ENCODE measurements at places on chromosomes 12 and 14.

GRCh38 chr12:104975587-104976343 lies 10.4 kb upstream of the NOPCHAP1 start:
- peak; percentile 64 for DNase-seq

DNA sequence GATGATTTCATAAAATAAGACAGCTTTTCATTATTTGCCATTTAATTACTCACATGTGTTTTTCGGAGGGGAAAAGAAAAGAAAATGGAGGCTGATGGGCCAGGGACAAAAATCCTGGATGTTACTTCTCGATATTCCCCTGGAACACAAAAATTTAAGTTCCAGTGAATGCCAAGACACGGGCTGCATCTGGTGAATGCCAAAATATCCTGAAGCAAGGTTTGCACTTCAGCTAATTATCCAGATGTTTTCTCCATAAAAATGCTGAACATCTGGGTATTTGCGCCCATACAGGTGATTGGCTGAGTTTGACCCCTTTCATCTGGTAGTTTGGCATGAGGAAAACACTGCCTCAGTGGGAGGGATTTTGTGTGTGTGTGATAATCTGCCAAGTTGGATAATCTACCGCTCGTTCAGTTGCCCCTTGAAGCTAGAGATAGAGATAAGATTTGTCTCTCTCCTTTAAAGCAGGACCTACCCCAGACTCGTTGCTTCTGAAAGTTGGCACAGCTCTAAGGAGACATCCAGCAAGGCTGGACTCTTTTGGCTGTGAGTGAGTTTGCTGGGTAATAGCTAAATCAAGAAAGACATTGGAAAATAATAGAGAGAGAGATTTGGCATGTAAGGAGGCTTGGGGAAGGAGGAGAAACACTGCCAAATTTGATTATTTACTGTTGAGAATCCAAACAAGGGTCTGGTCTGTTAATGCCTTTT lies 390.0 kb downstream of the EGLN3 start:
- DNase-seq: no peak

- peak; percentile 95 for DNase-seq
Observed at GRCh38 chr14:34081576-34082136, 130.8 kb upstream of the EGLN3 start.

DNA sequence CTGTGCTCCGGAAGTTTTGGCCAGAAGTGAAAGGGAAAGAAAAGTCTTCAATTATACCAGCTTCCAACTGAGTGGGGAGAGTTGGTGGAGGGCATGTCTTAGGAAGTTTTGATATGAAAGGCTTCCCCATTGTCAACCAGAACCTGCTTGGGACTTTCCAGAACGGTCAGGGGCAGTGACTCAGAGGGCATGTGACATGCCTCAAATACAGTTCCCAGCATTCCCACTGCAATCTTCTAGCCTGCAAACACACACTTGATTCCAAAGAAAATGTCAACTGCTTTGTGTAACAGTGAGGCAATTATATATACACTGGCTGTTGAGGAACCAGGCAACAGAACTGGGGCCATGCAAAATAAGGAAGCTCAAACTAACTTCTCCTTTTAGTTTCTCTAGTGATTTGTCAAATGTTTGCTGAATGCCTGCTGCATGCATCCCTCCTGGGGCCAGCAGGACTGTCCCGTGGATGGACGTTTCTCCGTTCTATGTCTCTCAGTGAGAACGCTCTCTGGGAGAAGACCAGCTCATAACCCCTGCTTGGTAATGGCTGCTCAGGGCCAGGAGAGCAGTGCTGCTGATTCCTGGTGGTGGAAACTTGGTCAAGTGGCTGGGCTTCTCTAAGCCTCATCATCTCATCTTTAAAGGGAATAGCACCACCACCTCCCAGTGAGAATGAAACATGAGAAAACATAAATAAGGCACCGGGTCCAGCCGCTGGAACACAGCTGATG lies 18.3 kb downstream of the SLC25A47 start:
- DNase-seq: peak; percentile 96

DNA sequence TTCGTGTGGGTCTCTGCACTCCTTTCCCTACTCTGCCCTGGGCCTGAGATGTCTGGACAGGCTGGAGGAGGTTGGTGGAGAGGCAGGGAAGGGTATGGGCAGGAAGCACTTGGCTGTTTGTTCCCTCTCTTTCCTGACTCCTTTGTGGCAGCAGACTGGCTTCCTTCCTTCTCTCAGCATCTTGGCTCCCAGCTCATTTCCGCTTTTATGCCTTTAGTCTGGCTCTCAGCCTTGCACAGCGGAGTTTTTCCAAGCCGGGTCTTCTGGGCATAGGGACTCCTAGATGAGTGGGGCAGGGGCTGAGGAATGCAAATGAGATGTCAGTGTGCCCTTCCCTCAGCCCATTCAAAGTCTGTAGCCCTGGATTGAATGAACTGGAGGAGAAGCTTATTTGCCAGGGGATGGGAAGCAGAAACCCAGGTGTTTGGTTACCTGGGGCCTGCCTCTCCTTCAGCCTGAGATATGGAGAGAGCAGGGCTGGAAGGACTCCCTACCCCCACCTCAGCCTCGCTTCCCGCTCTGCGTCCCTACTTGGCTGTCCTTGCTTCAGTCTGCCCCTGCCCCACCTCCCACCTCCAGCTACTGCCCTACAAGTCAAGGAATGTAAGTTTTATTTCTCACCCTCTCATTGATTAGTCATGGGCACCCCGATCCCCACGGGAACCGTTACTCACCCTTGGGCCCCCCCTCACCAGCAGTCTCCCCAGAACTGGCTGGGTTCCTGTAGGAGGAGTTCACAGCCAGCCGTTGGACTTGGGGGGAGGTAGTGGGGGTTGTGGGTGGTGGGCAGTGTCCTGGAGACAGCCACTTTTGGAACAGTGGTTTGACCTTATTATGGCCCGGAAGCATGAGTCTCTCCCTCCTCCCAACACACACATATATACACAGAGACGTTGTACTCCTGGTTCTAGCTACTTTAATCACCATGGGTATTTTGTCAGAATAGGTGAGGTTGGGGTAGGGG lies 9.3 kb upstream of the ITGA5 start:
- no peak for DNase-seq

- DNase-seq: no peak
Observed at GRCh38 chr12:31797230-31797872, 68.5 kb upstream of the AMN1 start.

GRCh38 chr14:35155962-35156361 lies 33.6 kb downstream of the PRORP start:
- DNase-seq: peak; percentile 73

GRCh38 chr12:63403256-63403655 lies 252.3 kb upstream of the AVPR1A start:
- DNase-seq: no peak

GRCh38 chr14:54278665-54279295 lies 118.0 kb upstream of the CDKN3 start:
- no peak for DNase-seq

- peak; percentile 91 for DNase-seq
Observed at GRCh38 chr12:19201661-19202060, 72.1 kb downstream of the PLEKHA5 start.

DNA sequence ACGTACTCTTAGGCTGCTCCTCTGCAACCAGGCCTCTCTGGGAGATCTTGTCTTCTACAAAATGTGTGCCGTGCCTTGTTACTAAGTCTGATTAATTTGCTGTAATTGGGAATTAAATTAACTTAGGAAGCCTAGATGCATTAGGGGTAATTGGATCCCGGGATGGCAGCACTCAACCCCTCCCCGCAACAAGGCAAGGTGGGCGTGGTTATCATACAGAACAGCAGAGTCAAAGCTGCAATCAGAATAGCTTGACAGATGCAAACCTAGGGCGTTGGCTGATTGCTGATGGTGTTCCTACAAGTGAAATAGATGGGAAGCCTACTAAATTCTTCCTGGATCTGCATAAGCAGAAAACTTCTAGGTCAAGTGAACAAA lies 34.5 kb upstream of the NFYB start:
- no peak for DNase-seq

- DNase-seq: no peak
Observed at GRCh38 chr12:58927120-58927519, 6.8 kb upstream of the LRIG3 start.

DNA sequence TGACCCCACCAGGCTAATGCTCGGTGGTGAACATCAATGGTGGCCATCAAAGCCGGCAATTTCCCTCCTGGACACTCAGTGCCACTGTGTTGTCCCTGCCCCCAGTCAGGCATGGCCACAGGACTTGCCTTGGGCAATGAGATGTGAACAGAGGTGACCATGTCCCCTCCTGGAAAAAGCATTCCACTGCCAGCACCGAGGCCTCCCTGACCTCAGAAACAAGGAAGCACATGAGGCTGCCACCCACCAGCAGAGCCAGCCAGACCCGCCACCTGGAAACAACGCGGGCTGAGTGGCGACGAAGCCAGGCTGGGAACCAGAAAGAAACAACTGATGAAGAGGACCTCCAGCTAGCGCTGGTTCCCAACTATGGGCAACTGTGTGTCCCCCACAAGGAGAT lies 31.8 kb downstream of the ITPK1 start:
- no peak for DNase-seq

DNA sequence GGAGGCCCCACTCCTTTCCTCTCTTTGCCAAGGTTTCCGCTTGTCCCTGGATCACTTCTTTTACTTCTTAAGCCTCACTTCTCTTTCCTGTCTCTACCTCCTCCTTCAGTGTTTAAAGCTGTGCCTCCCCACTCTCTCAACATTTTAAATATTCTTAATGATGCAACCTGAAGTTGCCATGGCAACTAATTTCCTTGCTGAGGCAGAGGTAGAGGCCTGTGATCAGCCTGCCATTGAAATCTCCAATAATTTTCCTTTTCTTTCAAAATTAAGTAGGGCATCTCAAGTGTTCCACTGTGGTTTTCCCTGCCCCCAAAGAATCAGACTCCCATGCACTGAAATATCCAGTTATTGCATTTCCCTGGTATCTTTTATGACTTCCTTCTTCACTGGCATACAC lies 108.6 kb upstream of the VRK1 start:
- DNase-seq: no peak

DNA sequence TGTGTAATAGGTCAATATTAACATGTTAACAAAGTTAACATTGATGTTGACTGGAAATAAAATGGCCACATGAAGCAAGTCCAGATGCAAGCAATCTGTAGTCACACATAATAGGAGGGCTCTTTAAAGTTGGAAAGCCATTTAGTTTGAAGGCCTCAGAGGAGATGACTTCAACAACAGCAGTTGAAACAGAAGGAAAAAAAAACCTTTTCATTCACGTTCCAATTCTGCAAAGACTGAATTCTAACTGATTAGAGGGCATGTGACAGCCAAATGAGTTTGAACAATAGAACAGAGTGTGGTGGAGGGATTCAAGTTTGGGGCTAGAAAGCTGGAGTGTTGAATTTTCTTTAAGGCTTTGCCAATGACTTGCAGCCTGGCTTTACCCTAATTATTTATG lies 41.5 kb upstream of the DAAM1 start:
- no peak for DNase-seq

DNA sequence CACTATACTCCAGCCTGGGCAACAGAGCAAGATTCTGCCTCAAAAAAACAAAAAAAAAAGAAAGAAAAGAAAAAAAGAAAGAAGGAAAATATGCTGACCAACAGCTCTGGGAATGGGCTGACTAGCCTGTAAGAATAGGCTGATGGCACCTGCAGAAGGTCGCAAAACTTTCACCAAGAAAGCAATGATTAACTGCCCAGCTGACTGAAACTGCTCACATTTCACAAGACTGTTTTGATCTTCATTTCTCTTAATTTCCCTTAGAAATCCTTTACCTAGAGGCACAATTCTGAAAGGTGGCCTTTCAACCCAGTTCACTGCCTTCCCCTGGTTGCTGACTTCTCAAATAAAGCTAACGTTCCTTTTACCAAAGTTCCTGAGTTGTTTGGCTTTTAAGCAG lies 12.4 kb downstream of the BEST3 start:
- DNase-seq: peak; percentile 95

DNA sequence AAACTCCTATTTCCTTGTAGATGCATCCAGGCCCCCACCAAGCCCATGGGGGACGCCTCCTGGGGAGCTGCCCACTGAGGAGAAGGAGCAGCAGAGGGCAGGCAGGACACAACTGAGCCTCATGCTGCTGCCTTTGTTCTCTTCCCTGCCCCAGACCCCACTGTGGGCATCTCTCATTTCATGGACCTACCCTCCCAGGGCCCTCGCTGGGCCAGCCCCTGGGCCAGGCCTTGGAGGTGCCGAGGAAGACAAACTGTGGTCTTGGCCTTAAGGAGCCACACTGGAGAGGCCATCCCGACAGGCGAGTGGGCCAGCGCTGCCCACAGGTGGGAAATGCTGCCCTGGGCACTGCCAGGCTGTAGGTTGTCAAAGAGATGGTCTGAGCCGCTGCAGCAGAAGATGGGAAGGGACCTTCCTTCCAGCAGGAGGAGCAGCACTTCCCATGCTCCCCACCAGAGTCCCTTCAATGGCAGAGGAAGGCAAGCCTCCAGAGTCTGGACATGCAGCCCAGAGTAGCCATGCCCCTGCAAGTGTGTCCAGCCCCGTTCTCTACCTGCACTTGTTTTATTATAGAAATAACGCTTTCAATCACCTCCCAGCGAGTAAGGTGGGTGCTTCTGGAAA lies 147.4 kb downstream of the BCL11B start:
- DNase-seq: no peak

DNA sequence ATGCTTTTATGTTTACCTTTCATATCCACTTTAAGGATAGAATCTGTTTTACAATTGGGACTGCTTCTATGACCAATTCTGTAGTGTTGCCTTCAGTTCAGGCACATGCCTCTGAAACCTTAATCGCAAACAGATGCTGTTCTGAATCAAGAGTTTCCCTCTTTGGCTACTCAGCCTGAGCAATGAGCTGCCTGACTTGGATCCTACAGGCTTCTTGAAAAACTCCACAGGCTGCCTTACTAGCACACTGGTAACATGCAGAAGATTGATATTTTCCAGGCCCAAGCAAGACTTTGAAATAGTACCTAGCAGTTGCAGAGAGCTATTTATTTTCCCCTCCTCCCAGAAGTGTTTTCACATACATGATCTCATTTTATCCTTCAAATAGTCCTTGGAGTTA lies 34.8 kb upstream of the PMCH start:
- DNase-seq: no peak

GRCh38 chr12:101670007-101670671 lies 27.3 kb upstream of the CHPT1 start:
- peak; percentile 52 for DNase-seq

- DNase-seq: peak; percentile 64
Observed at GRCh38 chr14:72545411-72546311, 348.2 kb downstream of the DPF3 start.

DNA sequence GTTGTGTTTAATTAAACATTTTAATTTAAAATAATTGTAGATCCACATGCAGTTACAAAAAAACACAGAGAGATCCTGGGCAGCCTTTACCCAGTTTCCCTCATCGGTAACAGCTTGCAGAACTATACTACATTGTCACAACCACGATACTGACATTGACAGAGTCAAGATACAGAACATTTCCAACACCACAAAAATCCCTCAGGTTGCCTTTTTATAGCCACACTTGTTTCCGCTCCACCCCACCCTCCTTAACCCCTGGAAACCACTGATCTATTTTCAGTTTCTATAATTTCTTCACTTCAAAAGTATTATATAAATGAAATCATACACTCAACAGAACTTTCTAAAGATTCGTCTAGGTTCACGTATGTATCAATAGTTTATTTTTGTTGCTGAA lies 458.8 kb upstream of the SOX5 start:
- no peak for DNase-seq

GRCh38 chr12:62655666-62656151 lies 189.1 kb downstream of the MON2 start:
- no peak for DNase-seq

GRCh38 chr12:2813214-2814185 lies 1.0 kb downstream of the ITFG2 start:
- peak; percentile 56 for DNase-seq

Data from renal cortical epithelial cell (primary cell).